Mesenteric fat pad (tissue), 1 donor: ENCODE measurements at places on chromosomes 5 and 9. TPM values are rescaled to one million over a fixed set of nuclear protein-coding genes. Genes with fewer than 3 reads are reported as not detected.
A peak's percentile ranks its signal among the peaks of the same experiment; 100 is the strongest.

GRCh38 chr9:124505006-124505900 is 1.9 kb downstream of the NR5A1 start:
- DNase-seq: no peak

DNA sequence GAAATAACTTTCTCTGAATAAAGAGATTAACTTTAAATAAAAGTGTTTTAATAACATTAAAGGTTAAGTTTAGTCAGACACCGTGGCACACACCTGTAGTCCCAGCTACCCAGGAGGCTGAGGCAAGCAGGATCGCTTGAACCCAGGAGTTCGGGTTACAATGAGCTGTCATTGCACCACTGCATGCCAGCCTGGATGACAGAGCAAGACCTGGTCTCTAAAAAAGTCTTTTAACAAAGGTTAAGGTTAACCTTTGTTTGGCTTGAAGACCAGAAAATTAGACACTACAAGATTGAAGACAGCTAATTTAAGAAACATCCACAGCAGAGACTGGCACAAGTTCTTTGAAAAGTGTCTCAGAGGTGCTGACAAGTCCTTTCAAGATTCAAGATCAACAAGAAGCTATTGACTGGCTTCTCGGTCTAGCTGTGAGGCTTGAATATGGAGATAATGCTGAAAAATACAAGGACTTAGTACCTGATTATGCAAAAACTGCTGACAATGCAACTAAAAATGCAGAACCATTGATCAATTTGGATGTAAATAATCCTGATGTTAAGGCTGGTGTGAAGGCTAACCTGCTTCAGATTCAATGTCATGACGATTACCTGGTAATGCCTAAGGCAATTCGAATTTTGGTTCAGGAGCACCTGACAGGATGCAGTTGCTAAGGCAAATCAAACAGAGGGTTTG is 48.8 kb downstream of the FAM81B start:
- no peak for DNase-seq

- DNase-seq: peak; percentile 68
Observed at GRCh38 chr5:173794901-173795416, 93.2 kb upstream of the CPEB4 start.

SLC2A8 gene
- total RNA-seq: 15.1 TPM

SPINK4 gene
- not detected for total RNA-seq

GRCh38 chr5:148382961-148383360 is 797 bp upstream of the FBXO38 start:
- DNase-seq: no peak

GARIN3 gene
- not detected for total RNA-seq

FOXD4 gene
- 0.32 TPM for total RNA-seq

FIBCD1 gene
- total RNA-seq: not detected

GRCh38 chr9:81499021-81499454 is 190.3 kb downstream of the TLE1 start:
- DNase-seq: no peak

ORM2 gene
- total RNA-seq: not detected

PRLR gene
- 2.4 TPM for total RNA-seq

DNA sequence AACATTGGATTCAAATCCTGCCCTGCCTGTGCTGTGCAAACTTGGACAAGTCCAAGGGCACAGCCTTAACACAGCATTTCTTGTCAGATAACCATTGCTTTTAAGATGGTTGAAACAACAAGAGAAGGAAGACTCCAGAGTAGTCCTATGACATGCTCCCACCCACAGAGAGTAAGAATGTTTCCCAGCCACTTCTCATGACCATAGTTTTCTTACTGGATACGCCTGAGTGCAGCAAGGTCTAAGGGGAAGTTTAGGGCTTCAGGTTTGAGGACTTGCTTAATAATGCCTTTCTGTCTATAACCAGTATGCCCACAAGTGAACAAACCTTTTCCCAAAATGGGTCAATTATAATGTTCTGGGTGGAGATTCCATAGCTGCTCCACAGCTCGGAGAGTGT is 126.4 kb downstream of the SLF1 start:
- DNase-seq: no peak

DNA sequence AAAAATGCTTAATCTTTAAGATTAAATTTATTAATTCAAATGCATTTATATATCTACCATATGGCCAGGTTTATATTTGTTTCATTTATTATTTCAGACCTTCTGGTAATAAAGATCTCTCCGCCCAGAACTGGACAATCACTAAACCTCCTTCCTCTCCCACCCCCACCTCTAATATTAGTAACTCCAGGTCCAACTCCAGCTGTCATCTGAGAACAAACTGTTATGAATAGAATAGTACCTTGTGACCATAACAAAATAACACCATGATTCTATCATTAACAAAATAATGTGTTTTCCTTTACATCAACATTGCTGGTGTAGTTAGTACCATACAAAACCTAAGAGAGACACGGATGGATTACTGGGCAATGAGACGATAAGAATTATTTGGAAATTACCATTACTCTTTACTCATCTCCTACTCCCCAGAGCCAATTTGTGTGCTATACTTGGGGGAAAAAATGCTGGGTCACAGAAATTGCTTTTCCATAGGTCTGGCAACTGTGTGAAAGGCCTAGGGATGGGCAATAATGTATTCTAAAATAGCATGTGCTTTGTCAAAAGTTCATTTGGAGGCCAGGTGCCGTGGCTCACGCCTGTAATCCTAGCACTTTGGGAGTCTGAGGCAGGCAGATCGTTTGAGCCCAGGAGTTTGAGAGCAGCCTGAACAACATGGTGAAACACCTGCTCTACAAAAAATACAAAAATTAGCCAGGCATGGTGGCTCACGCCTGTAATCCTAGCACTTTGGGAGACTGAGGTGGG is 186.1 kb downstream of the ENC1 start:
- no peak for DNase-seq

FBP2 gene
- total RNA-seq: not detected

DNA sequence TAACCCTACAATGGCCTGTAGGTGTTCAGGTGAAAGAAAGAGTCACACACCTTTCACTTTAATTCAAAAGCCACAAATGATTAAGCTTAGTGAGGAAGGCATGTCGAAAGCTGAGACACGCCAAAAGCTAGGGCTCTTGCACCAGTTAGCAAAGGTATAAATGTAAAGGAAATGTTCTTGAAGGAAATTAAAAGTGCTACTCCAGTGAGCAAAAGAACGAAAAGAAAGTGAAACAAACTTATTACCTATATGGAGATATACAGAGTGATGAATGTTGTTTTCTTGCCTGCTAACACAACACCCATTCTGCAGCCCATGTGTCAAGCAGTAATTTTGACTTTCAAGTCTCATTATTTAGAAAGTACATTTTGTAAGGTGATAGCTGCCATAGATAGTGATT is 254.2 kb upstream of the SLC24A2 start:
- DNase-seq: no peak

DNA sequence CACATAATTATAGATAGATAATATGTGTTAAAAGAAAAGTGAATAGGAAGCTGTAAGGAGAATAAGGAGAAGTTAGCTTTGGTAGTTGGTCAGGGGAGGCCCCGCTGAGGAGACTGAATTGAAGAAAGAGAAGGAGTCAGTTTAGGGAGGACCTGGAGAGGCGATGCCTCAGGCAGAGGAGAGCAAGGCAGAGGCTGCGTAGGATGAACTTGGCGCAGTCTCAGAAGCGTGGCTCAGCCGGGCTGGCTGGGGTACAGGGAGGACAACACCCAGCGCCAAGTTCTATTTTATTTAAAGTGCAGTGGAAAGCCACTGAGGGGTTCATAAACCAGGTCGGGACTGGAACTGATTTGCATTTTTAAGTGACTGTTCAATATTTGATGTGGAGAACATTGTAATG is 68.5 kb downstream of the PTCD2 start:
- DNase-seq: no peak

DNA sequence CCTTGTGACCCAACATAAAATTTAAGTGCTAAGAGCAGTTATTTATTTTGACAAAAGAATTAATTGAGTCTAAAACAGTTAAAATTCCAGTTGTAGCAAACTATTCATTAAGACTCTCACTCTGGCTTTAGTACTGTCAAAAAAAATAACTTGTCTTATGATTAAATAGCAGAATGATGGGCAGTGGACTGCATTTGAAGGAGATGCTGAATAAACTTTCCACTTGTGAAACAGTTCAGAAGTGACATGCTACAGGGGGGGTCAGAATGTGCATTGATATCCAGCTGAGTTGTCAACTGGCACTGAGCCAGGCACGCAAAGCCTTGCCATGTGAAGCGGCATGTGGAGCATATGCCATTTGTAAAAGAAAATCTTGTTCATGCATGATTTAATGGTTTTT is 76.0 kb downstream of the FCHO2 start:
- DNase-seq: no peak

DNA sequence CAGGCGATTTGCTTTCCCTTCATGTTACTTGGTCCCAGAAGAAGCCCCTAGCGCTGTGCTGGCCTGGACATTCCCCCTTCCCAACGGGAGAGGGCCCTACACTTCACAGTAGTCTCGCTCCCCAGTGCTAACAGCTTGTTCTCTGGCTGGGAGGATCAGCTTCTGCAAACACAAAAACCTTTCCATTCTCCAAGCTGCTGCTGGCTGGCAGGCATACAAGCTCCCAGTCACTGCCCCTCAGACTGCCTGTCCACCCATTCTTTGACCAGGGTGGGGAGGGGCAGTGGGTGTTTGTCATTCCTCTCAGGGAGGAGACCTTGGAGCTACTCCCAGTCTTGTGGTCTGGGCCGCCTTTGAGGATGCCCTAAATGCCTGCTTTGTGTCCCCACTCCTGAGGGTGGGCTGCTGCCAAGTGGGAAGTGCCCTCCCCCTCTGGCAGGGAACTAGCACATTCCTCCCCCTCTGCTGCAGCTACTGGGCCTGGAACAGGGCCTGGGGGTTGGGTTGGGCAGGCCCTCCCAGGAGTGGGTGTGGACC is 20.8 kb downstream of the ENHO start:
- peak; percentile 78 for DNase-seq

- no peak for DNase-seq
Observed at GRCh38 chr9:8679371-8679822, 879.8 kb upstream of the DMAC1 start.

GRCh38 chr5:127832067-127832466 is 128.9 kb downstream of the CCDC192 start:
- no peak for DNase-seq

MAMDC4 gene
- total RNA-seq: 1.6 TPM

MYOT gene
- 0.64 TPM for total RNA-seq

SPINK6 gene
- not detected for total RNA-seq

PDGFRB gene
- 201 TPM for total RNA-seq

- no peak for DNase-seq
Observed at GRCh38 chr9:72788966-72789735, 163.7 kb downstream of the ALDH1A1 start.

FGF1 gene
- 9.9 TPM for total RNA-seq

PCDHGB5 gene
- total RNA-seq: 5.9 TPM

DNA sequence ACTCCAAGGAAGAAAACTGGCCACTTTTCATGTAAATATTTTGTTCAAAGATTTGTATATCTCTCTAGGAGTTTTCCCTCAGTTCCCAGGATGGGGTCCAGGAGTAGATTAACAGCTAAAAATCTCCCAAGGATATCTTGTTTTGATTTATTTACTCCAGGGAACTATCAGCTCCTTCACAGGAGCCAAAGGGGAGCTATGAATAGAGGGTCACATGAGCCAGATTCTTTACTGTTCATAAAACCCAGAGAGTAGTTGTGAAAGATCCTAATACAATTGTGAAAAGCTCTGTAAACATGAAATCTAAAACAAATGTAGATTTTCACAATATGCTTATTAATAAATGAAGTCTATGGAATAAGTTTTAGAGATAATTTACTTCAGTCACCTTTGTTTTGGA is 16.9 kb downstream of the DIMT1 start:
- no peak for DNase-seq

RABEPK gene
- total RNA-seq: 19.8 TPM

DNA sequence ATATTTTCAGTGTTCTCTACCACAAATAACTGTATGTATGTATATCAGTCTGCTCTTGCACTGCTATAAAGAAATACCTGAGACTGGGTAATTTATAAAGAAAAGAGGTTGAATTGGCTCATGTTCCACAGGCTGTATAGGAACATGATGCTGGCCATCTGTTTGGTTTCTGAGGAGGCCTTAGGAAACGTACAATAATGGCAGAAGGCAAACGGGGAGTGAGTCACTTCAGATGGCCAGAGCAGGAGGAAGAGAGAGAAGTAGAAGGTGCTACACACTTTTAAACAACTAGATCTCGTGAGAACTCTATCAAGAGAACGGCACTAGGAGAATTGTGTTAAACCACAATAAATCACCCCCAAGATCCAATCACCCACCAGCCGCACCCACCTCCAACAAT is 121.7 kb downstream of the ADAMTS6 start:
- no peak for DNase-seq

- no peak for DNase-seq
Observed at GRCh38 chr9:120532475-120532874, 47.5 kb downstream of the CDK5RAP2 start.

DNA sequence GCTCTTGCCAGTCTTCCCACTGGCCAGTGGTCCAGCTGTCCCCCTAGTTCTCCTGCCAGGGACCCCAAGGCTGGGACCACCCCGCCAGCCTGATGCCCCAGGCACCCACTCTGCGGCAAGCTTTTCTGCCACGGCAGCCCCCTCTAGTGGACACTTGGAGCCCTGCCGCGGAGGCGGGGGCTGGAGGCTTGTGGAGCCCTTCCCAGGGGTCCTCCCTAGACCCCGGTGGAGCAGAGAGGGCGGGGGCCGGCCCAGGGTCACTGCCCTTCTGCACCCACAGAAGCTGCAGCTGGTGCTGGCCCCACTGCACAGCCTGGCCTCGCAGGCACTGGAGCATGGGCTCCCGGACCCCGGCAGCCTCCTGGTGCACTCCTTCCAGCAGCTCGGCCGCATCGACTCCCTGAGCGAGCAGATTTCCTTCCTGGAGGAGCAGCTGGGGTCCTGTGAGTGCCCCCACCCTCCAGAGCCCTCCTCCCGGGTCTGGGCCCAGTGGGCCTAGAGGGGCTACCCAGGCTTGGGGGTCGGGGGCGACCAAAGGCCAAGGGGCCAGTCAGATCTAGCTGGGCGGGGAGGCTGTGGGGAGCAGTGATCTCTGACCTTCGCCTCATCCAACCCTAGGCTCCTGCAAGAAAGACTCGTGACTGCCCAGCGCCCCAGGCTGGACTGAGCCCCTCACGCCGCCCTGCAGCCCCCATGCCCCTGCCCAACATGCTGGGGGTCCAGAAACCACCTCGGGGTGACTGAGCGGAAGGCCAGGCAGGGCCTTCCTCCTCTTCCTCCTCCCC is 9.1 kb downstream of the EGFL7 start:
- no peak for DNase-seq

DNA sequence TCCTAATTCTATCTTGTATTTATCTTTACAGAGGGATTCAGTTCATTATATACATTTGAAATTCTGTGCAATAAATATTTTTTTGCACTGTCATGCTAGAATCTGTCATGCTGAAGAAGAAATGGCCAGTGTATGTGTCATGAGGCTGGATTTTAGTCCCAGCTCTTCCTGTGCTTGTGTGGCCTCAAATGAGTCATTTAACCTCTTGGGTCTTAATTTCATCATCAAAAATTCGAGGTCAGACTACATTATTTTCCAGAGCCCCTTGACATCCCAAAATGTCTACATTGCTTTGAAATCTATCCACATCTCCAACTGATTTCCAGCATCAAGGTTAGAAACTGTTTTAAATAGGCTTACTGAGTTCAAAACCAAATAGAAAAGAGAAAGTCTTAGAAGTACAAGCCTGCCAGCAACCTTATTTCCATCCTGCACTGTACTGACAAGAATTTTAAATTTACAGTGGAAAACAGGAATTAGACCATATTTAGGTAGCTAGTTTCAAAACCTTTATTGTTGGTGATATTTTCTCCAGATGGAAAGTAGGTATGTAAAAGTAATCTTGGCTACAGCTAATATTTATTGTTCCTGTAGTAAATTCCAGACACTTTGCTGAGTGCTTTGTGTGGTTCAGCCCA is 96.7 kb upstream of the MAMDC2 start:
- DNase-seq: no peak

- DNase-seq: no peak
Observed at GRCh38 chr5:120624021-120624563, 160.0 kb downstream of the PRR16 start.

FAM153A gene
- 1.0 TPM for total RNA-seq

PIP5KL1 gene
- total RNA-seq: 2.2 TPM
